Activated naive CD8-positive, alpha-beta T cell treated with anti-CD3 and anti-CD28 coated beads, Interleukin-2, amount 50 U/mL, for 16 hours (primary cell): ENCODE measurements at places on chromosomes 11 and 22.

DNA sequence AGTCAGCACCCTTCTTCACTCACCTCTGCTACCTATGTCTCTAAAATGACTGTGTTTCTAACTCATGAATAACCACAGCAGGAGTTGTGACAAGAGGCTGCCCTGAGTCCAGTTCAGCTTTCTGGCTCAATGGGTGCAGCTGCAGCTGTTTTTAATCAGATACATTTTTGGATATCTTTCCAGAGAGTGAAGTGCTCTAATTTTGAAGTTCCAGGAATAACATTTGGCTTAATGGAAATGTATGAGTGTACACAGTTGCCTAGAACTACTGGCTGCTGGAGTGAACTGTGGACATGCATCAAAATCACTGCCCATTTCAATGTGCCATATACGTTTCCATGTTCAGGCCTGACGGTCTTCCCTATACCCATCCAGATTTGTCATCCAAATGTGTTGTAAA, 769.5 kb upstream of the ANO3 start:
- DNase-seq, result no peak

DNA sequence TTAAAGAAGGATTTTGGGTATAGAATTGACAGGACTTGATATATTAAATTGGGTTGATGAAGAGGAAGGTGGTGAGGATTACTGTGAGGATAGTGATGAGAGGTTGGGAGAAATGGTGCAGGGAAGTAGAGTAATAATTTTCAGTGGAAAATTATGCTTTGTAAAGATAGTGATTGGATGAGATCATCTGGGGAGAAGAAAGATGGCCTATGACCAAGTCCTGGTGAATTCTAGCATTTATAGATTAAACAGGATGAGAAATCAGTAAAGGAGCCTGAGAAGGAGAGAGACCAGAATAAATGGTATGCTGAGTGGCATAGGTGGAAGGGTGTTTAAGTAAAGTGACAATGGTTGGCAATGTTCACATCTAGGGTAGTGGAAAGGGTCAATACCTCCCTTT, 15.0 kb downstream of the IPO7 start:
- DNase-seq, result no peak

DNA sequence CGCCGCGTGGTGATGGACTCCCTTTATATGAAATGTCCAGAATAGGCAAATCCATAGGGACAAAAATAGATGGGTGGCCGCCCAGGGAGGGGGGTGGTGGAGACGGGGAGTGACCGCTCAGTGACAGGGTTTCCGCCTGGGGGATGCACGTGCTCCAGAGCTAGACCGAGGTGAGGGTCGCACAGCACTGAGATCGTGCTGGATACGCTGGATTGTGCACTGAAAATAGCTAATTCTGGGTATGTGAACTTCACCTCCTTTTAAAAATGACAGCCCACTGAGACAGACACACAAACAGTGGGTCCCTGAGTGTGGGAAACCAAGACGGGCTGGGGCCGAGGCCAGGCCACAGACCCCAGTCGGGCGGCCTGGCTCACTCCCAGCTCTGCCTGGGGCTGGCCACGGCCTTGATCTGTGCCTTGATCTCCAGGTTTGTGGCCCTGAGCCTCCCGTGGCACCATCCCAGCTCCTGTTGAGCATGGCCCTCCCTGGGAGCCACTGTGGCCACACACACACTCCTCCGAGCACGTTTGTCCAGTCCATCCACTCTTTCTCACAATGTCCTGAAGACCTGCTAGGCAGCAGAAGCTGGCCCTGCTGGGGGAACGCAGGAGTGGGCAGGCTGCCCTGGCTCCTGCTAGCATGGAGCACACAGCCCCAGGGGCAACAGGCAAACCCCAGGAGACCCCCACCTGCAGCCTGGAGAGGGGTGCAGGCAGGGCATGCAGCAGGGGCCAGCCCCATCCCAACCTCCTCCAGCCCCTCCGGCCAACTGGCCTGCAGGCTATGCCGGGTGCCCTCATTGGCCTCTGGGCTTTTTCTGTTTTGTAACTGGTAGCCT, 41.0 kb upstream of the TH start:
- DNase-seq, result no peak

GRCh38 chr11:115921986-115922385, 417.8 kb upstream of the CADM1 start:
- DNase-seq, result no peak

DNA sequence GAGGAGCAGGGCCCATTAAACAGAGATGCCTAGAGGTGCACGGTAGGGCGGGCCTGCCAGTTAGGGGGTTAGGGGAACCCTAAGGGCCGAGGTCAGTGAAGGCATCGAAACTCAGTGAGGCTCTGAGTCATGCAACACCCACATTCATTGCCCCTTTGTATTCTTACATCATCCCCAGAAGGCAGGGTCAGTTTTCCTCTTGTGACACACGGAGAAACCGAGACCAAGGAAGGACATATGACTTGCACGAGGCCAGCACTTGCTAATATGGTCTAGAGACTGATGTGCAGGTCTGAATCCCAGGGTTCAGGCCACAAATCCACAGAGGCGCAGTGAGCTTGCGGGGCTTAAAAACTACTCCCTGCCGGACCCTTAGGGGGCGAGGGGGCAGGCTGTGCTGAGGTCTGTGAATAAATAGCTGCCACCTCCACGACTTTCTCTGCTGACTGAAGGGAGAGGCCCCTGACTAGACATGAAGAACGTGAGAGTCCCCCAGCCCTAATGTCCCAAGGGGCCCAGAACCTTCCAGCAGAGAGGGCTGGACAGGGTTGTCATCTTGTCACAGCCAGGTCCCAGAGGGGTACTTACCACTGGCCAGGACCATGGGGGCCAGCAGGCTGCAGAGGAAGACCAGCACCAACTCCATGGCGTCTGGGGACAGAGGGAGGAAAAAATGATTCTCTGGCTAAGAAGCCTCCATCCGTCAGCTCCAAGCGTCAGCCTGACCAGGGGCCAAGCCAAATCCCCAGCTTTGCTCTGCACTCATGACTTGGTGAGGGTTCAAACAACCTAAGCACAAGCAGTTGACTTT, 17.8 kb upstream of the FXYD2 start:
- DNase-seq, result no peak

GRCh38 chr11:47161890-47162289, 14.8 kb downstream of the ARFGAP2 start:
- no peak for DNase-seq
